ENCODE measurements at places on chromosomes 5 and 9. TPM values are rescaled to one million over a fixed set of nuclear protein-coding genes. Genes with fewer than 3 reads are reported as not detected.
A peak's percentile ranks its signal among the peaks of the same experiment; 100 is the strongest.

The PAEP gene
- not detected for total RNA-seq

DNA sequence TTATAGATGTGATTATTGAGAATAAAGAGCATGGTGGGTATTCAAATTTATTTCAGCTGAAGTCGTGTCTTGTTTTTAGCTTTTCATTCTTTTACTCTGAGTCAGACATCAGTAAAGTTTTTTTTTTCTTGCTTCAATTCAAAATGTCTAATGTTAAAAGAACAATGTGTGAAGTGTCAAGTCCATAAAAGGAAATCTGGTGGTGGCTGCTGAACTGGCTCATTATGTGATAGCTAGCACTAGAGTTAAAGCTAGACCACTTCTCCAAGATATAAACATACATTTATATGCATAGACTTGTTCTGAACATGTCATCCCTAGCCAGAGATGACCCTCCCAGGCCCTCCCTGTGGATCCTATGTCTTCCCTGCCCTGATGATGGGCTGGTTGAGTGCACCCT, 338.3 kb downstream of the RAB3C start:
- DNase-seq, result no peak

- DNase-seq, result peak; percentile 45
Measured at GRCh38 chr5:149895416-149896345, 48.9 kb downstream of the PDE6A start.

DNA sequence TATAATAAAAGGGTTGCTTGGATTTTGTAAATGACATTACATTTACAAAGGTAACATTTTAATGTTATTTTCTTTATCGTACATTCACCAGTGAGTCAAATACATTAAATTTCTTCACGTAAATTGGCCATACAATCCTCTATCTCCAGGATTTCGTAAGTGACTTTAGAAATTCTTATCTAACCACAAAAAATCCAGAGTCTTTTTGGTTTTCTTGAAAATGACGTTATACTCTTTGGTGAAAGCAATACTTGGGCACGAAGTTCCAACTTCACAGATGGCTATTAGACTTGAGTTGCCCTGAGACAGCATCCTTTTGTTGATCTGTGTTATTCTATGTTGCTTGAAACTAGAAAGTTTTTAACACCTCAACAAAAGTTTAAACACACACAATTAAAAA, 87.4 kb upstream of the CDH10 start:
- DNase-seq, result no peak

- DNase-seq, result no peak
Measured at GRCh38 chr9:104319685-104320084, 184.4 kb upstream of the OR13F1 start.
